Stimulated activated CD4-positive, alpha-beta T cell treated with anti-CD3 and anti-CD28 coated beads, Interleukin-4, amount 100 ng/mL, for 24 hours (primary cell): ENCODE measurements at places on chromosomes 6 and 20.

DNA sequence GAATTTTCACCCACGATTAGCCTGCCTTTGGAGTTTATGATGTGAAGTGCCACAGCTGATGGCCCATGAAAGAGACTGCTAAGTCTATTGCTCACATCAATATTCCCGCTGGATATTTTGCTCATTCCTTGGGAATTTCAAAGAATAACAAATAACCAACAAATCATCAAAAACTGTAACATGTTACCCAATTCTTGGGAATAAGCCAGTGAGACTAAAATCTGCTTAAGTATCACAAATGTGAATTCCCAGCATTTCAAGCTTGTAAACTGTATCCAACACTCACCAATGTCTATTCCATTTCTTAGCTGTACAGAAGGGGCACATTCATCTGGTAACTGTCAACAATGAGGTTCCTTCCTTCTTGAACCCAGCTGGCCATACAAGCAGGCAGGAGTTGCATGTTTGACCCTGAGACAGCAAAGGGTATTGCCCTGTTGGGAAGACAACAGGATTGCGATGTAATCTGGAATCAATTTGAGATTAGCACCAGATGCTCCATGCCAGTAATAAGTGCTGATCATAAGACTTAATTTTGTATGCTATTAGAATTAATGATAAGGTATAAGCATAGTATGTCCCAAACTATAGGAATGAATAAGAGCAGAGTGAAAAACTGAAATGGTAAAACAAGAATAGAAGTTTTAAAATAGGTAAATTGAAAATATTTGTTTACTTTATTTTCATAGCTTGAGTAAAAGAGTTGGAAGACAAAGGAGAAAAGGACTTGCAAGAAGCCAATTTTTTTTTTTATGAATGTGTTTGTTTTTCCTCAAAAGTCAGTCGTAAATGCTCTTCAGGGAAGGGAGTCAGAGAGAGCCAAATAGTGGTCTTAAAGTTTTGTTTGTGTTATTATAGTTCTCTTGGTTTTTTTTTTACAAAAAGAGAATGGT is 58.8 kb downstream of the RSPO3 start:
- no peak for DNase-seq

- no peak for DNase-seq
These were observed 101.6 kb downstream of the DACT2 start for GRCh38 chr6:168217880-168218537.

DNA sequence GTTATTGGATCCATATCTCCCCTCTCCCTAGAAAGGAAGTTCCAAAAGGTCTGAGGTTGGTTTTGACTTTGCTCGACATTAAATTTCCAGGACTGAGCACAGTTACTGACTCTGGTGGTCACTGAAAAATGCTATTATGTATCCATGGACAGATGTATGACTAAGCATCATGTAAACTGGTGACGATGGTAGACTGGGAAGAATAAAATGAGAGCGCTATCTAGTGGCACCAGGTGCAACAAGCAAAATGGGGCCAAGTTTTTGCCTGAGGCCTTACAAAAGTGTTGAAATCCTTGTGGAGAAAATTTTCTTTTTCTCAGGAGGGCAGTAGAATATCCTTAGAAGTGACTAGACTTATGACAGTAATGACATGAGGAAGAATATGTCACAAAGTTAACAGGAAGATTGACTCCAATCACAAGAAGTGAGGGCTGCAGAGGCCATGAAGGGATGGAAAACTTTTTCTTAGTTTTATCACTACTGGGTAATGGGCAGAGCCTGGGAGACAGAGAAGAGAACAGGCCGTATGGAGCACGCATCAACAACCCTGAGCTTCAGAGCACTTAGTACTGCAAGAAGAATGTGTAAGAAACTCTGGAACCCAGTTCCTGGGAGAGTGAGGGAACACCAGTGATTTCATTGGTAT is 88.9 kb upstream of the ELOVL5 start:
- peak; percentile 22 for DNase-seq

DNA sequence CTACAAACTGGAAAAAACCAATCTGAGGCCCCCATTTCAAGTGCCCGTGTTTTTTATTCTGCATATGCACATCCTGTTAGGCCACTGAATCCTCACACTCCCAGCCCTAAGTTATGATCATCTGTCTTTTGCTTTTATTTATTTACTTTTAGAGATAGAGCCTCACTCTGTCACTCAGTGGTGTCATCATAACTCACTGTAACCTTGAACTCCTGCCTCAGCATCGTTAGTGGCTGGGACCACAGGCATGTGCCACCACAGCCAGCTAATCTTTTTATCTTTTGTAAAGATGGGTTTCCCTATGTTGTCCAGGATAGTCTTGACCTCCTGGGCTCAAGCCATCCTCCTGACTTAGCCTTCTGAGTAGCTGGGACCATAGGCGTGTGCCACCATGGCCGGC is 29.6 kb upstream of the CLDN20 start:
- DNase-seq, result no peak

- no peak for DNase-seq
These were observed 40.5 kb downstream of the DYNLT1 start for GRCh38 chr6:158604048-158604406.

- peak; percentile 34 for DNase-seq
These were observed 572 bp downstream of the DSE start for GRCh38 chr6:116371120-116371917.

GRCh38 chr6:3333263-3333662 is 74.5 kb downstream of the PSMG4 start:
- no peak for DNase-seq

- DNase-seq, result no peak
These were observed 80.7 kb downstream of the TFAP2B start for GRCh38 chr6:50899306-50899870.

DNA sequence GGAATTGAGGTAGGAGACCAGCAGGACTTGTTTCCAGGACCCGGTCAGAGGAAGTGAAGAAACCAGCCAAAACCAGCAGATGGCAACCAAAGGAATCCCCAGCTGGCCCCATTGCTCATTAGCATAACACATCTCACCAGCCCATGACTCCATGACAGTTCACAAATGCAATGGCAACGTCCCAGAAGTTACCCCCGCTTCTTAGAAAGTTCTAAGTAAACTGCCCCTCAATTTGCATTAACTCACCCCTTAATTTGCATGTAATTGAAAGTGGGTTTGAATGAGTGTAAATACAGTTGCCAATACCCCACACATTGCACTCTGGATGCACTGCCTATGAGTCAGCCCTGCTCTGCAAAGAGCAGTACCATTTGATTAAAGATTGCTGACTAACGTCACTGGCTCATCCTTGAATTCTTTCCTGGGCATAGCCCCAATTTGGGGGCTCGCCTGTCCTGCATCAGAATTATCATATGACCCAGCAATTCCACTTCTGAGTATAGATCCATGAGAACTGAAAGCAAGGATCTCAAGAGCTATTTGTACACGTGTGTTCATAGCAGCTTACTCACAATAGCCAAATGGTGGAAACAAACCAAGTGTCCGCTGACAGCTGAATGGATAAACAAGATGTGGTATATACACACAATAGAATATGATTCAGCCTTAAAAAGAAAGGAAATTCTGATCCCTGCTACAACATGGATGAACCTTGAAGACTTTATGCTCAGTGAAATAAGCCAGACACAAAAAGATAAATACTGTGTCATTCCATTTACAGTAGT is 36.4 kb downstream of the MYLK4 start:
- DNase-seq, result no peak

GRCh38 chr6:73394577-73395354 is at the start of gene DDX43:
TSS of gene DDX43 (plus strand) at chr6:73394828. CDS start at chr6:73394906, 78 bp downstream.
- peak; percentile 17 for DNase-seq

DNA sequence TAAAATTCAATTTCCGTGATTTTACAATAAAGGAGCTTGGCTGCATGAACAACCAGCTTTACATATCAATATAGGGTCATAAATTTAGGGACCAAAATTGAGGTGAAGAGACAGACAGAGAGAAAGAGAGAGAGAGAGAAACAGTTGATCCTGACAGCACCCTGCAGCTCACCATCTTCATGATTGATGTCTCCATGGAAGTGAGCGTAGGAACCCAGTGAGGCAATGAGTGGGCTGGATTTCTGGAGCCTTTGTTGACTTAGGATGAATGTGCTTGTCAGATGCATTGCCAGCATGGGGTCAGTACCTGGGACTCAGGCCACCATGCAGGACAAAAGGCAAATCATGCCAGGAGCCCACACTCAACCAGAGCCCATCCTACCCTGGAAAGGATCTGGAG is 165.1 kb upstream of the SYNDIG1 start:
- no peak for DNase-seq

DNA sequence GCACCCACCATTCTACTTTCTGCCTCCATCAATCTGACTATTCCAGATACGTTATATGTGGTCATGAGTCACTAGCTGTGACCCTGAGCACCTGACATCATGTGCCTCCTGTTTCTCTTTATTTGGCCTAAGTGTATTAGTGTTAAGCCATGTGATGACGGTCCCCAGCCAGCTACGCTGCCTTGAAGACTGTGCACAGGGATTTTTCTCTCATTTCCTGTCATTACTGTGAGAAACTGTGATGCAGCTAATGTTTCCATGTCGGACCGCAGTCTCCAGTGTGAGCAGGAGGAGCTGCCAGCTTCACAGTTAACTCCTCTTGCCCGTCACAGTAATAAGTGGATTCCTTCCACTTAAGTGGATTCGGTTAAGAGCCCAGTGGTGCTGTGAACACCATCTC is 9.9 kb upstream of the SPATS1 start:
- no peak for DNase-seq

DNA sequence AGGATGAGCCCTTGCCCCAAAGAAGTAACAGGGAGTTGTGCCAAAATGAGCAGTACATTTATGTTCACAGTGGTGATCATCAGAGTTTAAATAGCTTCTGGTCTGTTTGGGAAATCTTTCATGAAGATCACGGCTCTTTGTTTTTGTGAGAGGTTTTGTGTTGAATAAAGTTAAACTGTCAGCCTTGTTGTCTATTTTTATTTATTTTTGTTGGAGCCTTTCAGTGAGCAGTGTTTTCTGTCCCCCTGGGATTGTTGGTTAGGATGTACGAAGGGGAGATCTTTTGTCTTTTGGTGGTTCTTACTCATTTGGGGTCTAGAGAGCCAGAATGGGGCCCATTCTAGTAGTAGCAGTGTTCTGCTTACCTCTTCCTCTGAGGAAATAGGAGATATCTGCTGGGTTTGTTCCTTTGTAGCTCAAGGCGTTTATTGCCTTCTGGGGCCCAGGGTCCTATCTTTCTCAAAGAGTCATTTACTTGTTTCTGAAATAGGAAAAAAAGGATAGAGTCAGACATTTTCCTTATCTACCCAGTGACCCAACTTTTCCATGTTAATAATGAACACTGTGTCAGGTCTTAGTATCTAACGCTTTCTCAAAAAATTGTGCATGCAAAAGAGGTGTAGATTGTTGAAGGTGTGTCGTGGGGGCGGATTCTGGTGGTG is 157.4 kb downstream of the JARID2 start:
- no peak for DNase-seq

GRCh38 chr6:148316308-148316707 is 26.3 kb upstream of the SASH1 start:
- no peak for DNase-seq

- no peak for DNase-seq
These were observed 20.5 kb upstream of the TBC1D32 start for GRCh38 chr6:121354764-121355163.

DNA sequence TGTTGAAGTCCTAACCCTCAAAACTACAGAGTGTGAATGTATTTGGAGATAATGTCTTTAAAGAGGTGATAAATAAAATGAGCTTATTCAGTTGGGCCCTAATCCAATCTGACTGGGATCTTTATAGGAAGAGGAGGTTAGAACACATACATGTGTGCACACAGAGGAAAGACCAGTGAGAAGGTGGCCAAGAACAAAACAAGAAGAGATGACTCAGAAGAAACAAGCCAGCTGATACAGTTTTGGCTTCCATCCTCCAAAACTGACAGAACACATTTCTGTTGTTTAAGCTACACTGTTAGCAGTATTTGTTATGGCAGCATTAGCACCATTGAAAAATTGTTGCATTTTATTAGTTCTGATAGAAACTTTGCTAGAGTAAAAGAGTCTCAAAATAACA is 609.3 kb upstream of the IMPG1 start:
- no peak for DNase-seq

GRCh38 chr6:53244958-53245357 is 96.3 kb upstream of the GCM1 start:
- DNase-seq, result peak; percentile 17

DNA sequence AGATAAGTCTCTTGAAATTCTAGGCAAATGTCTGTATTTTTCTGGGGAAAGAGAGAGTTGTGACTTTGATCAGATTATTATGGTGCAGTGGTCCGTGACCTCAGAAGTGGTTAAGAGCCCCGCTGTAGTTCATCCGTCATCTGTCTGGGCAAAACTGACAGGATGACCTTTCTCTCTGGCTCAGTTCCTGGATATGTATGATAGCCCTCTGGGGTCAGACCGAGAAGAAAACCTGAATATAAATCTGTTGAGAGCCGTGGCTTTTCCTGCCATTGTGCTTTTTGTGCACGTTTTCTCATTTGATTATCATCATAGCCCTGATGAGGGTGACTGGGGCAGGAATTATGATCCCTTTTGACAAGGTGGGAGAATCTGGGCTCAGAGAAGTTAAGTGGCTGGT is 26.5 kb downstream of the GHRH start:
- no peak for DNase-seq

- DNase-seq, result no peak
These were observed 17.8 kb downstream of the TMEM30A start for GRCh38 chr6:75266716-75267291.
